Activated CD8-positive, alpha-beta T cell treated with anti-CD3 and anti-CD28 coated beads for 36 hours (primary cell): ENCODE measurements at places on chromosomes 3 and 15. TPM values are rescaled to one million over a fixed set of nuclear protein-coding genes. Genes with fewer than 3 reads are reported as not detected.

The CLRN1 gene
- total RNA-seq, result not detected

The EPM2AIP1 gene
- 11.8 TPM for total RNA-seq

The KBTBD13 gene
- not detected for total RNA-seq

The ITGA11 gene
- total RNA-seq, result 3.6 TPM

The TMEM44 gene
- 4.4 TPM for total RNA-seq

The ACP3 gene
- not detected for total RNA-seq

The NUP210 gene
- 142 TPM for total RNA-seq

The SMCO1 gene
- not detected for total RNA-seq

The FEZF2 gene
- total RNA-seq, result not detected
